Activated T-helper 1 cell treated with anti-CD3 and anti-CD28 coated beads, Interleukin-12 subunit alpha, Interleukin-12 subunit beta, Interleukin-2, Interleukin-4 antibody, amounts not matched to agents 30 ng/mL and 10 ng/mL and 1 ng/mL, durations not matched to agents 14 hours and 24 hours and 36 hours (primary cell): ENCODE measurements at places on chromosomes 7 and 10.

- peaks cover 8% of the 10 kb centered on the region for H3K27me3 ChIP-seq
- no peaks in the 10 kb centered on the region for H3K36me3 ChIP-seq
- DNase-seq = no peak
- H3K4me3 ChIP-seq = no peak overlapping the region
- no peak overlapping the region for H3K27ac ChIP-seq
These were observed 217.6 kb downstream of the USP6NL start for GRCh38 chr10:11393858-11394257.

DNA sequence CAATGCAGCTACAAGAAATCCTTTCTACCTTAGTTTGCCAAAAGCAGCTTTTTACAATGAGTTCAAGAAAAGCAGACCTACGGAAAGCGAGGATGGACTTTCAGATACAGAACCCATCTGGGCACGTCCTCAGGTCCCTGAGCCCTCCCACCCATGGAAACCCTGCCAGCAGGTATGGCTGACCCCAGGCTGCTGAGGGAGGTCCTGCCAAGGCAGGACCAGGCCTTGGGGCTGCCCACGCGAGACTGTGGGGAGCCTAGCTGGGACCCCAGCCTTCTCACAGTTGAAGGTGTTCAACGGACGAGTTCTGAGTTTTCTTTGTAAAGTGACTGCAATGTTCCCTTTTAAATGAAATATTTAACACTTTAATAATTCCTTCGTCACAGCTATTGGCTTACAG lies 245.0 kb downstream of the MGMT start:
- no peaks in the 10 kb centered on the region for H3K4me1 ChIP-seq
- H3K36me3 ChIP-seq = no peaks in the 10 kb centered on the region
- H3K27ac ChIP-seq = no peak overlapping the region
- no peak overlapping the region for H3K4me3 ChIP-seq
- no peaks in the 10 kb centered on the region for H3K27me3 ChIP-seq

GRCh38 chr10:73506074-73506473 lies 10.2 kb upstream of the PPP3CB start:
- no peak overlapping the region for H3K4me3 ChIP-seq
- peaks cover 8% of the 10 kb centered on the region for H3K4me1 ChIP-seq
- no peak overlapping the region for H3K27ac ChIP-seq
- H3K36me3 ChIP-seq = peaks cover 23% of the 10 kb centered on the region
- DNase-seq = no peak

DNA sequence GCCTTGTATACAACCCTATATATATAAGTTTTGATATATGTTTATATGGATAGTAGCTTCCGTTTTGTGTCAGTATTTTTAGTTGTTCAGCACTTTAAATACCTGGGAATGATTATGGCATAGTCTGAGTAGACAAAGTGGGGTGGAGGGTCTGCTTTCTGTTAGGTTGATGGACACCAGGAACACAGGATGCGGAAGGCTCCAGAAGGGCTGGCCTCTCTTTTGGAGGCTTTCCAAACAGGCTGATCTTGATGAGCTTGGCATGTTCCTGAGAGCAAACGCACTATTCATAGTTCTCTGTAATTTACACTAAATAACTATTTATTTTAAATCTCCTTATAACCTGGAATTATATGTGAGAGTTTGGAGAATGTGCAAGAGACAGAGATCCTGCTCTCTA lies 12.7 kb downstream of the AKR1E2 start:
- H3K36me3 ChIP-seq = peaks cover 4% of the 10 kb centered on the region
- no peak overlapping the region for H3K4me3 ChIP-seq
- H3K4me1 ChIP-seq = peaks cover 33% of the 10 kb centered on the region
- DNase-seq = no peak
- no peak overlapping the region for H3K27ac ChIP-seq

- H3K4me3 ChIP-seq = no peak overlapping the region
- H3K36me3 ChIP-seq = no peaks in the 10 kb centered on the region
These were observed 74.9 kb downstream of the CTBP2 start for GRCh38 chr10:125085258-125086054.

GRCh38 chr10:117133273-117134055 lies 4.6 kb downstream of the VAX1 start:
- H3K27ac ChIP-seq = peak overlapping the region; percentile 82
- no peak for DNase-seq
- peaks cover 80% of the 10 kb centered on the region for H3K27me3 ChIP-seq
- H3K36me3 ChIP-seq = peaks cover 1% of the 10 kb centered on the region
- H3K4me1 ChIP-seq = no peaks in the 10 kb centered on the region

- peaks cover 7% of the 10 kb centered on the region for H3K4me1 ChIP-seq
- no peak overlapping the region for H3K4me3 ChIP-seq
- no peaks in the 10 kb centered on the region for H3K36me3 ChIP-seq
- peaks cover under 1% of the 10 kb centered on the region for H3K27me3 ChIP-seq
- no peak overlapping the region for H3K27ac ChIP-seq
These were observed 386.0 kb downstream of the KIF20B start for GRCh38 chr10:90087197-90088023.

- no peak overlapping the region for H3K4me3 ChIP-seq
- H3K36me3 ChIP-seq = no peaks in the 10 kb centered on the region
- DNase-seq = no peak
- H3K27ac ChIP-seq = no peak overlapping the region
- peaks cover 14% of the 10 kb centered on the region for H3K27me3 ChIP-seq
These were observed 66.2 kb downstream of the FAM241B start for GRCh38 chr10:69696073-69696731.

DNA sequence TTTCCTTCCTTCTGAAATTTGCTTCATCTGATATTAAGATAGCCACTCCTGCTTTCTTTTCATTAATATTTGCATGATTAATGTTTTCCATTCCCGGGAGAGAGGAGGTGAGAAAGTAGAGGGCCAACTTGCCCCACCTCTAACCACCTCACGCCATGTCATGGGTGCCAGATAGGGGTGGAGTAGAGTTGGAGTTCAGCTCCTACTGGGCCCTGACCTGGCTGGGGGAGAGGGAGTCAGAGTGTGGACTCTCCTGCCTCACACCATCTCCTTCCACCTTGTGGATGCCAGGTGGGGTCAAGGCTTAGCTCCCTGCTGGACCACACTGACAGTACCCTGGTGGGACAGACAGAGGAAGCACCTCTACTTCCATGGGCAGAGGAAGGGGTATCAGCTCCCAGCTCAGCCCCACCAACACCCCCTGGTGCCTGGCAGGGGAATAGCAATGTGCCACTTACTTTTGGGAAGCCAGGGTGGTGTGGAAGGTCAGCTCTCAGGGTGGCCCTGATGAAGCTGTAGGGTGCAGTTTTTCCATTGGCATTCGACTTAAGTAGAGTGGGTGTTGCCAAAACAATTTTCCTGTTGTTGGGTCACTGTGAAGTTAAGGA lies 28.0 kb downstream of the CHST12 start:
- H3K27ac ChIP-seq = no peak overlapping the region
- peak; percentile 20 for DNase-seq
- no peaks in the 10 kb centered on the region for H3K27me3 ChIP-seq
- H3K36me3 ChIP-seq = peaks cover 12% of the 10 kb centered on the region
- H3K4me3 ChIP-seq = no peak overlapping the region
- H3K4me1 ChIP-seq = peaks cover 16% of the 10 kb centered on the region

GRCh38 chr10:47166405-47166777 lies 133.6 kb upstream of the GDF10 start:
- no peaks in the 10 kb centered on the region for H3K36me3 ChIP-seq
- H3K27me3 ChIP-seq = peaks cover 2% of the 10 kb centered on the region
- H3K4me1 ChIP-seq = peaks cover 19% of the 10 kb centered on the region
- DNase-seq = no peak
- H3K27ac ChIP-seq = no peak overlapping the region

DNA sequence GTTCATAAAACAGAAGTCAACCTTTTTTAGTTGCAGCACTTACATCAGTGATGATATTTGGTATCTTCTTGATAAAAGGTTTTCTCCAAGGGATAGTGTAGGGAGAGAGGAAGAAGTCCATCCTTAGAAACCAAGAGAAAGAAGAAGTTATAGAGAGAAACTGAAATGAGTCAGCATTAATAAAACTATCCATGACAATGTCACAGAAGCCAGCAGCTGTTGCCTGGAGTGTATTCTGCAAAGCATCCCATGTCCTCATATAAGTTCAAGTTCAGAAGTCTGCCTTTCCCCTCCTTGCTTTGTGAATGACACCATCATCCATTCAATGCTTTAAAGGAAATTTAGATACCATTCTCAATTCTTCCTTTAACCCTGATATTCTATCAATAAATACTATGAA lies 14.4 kb upstream of the COL1A2 start:
- no peak for DNase-seq
- H3K4me1 ChIP-seq = peaks cover 3% of the 10 kb centered on the region
- no peak overlapping the region for H3K27ac ChIP-seq
- H3K36me3 ChIP-seq = no peaks in the 10 kb centered on the region
- no peak overlapping the region for H3K4me3 ChIP-seq

- H3K4me3 ChIP-seq = no peak overlapping the region
- no peak overlapping the region for H3K27ac ChIP-seq
- H3K27me3 ChIP-seq = no peaks in the 10 kb centered on the region
- no peak for DNase-seq
These were observed 127.2 kb downstream of the LRRC4 start for GRCh38 chr7:127903892-127904669.

- peaks cover 3% of the 10 kb centered on the region for H3K36me3 ChIP-seq
- H3K4me1 ChIP-seq = peaks cover 22% of the 10 kb centered on the region
- no peaks in the 10 kb centered on the region for H3K27me3 ChIP-seq
- no peak overlapping the region for H3K4me3 ChIP-seq
- no peak overlapping the region for H3K27ac ChIP-seq
- no peak for DNase-seq
These were observed 31.8 kb downstream of the REEP3 start for GRCh38 chr10:63553031-63553430.

DNA sequence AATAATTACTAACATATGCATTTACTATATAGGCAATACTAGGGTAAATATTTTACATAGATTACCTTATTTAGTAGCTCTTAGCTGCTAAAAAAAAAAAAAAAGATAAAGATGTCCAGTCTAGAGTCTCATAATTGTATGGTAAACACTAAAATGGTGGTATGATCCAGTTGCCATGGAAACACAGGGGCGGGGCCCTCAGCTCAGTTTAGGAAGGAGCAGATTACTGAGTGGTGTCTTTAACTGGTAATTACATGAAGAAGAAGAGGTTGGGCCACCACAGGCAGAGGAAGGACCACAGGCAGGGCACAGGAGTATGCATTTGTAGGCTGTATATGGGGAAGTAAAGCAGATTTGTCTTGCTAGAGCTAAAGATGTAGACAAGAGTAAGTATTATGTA lies 43.7 kb downstream of the ITGB8 start:
- H3K4me1 ChIP-seq = no peaks in the 10 kb centered on the region
- no peaks in the 10 kb centered on the region for H3K36me3 ChIP-seq
- no peaks in the 10 kb centered on the region for H3K27me3 ChIP-seq
- H3K27ac ChIP-seq = no peak overlapping the region
- H3K4me3 ChIP-seq = no peak overlapping the region
- no peak for DNase-seq
